Lung (tissue), 17 donors: ENCODE measurements at places on chromosomes 13 and 19.
A peak's percentile ranks its signal among the peaks of the same experiment; 100 is the strongest.

- no peak for DNase-seq
Measured at GRCh38 chr13:93529961-93530360, 303.4 kb downstream of the GPC6 start.

- no peak for DNase-seq
Measured at GRCh38 chr13:52161181-52161646, 1.8 kb upstream of the NEK3 start.

DNA sequence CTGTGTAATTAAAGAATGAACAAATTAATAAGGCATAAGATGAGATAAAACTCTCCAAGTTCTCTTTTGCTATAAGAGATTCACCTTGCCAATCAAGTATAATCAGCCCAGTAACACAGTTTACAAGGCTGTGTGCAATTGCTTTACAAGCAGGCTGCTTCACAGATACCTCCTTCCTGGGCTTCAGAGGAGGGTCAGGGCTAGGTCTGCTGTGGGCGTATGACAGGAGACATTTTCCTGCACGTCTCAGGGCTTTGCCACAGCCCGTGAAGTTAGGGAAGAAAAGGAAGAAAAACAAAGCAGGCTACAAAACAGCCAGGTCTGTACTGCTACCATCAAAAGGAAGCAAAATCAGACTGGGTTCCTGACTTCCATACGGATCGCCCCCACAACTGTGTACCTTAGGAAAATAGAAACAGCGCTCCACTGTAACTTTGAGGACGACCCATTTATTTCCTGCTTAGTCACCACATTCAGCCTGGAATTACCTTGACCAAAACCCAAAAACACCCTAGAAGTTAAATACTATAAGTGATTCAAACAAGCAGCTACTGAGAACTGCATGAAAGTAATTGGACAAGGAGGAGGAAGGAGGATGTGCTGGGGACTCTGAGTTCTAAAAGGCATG is 12.4 kb downstream of the EFNB2 start:
- DNase-seq = no peak

- DNase-seq = peak; percentile 58
Measured at GRCh38 chr13:48656608-48657007, 2.9 kb downstream of the CYSLTR2 start.
